T-helper 2 cell treated with Interferon-gamma antibody and Interleukin-4, amounts not matched to agents 5 μg/mL and 100 μg/mL, for 36 hours (primary cell): ENCODE measurements at places on chromosomes 12 and 14.

DNA sequence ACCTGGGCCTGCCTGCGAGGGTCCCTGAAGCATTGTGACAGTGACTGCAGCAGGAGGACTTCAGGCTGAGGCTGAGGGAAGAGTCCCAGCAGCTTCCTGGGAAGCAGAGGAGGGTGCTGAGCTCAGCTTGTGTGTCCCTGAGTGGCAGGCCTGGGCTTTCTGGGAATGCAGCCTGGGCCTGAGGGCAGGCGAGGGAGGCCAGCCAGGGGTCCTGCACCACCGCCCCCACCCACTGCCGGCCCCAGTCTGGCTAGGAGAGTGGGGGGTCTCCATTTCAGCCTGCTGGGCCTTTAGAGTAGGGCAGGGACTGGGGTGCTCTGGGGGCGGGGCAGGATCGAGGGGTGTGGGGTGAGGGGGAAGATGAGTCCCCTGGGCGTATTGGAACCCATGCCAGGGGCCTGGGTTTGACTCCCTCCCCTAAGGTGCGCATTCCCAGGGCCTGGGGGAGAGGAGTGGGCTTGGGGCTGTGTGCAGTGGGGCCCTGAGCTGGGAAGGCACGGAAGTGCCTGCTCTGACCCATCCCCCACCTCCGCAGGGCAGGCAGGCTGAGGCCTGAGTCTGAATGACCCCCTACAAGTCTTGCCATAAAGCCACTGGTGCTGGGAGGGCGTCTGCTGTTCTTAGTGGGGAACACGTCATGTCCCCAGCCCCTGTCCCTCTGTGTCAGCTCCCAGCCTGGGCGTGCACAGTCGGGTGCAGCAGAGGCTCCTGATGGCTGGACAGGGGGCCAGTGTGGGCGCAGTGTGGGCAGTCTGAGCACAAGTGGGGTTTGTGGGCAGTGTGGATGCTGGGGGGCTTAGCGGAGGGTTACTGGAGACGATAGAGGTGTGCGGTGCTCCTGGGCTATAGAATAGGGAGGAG lies 46.4 kb downstream of the KRT80 start:
- no peak for DNase-seq

DNA sequence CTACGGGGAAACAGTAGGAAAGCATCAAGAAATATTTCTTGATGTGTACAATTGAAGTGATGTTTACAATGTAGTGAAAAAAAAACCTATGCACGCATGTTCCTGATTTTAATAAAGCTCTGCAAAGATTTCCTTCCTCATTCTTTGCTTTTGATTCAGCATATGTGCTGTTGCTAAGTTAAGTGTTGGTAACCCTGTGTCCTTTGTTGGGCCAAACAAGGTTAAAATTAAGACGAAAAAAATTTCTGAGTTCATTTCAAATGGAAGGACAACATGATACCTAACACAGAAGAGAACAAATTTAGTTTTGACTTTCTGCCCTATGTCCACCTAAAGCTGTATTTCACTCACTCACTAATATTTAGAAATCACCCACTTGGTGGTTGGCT lies 62.8 kb downstream of the PPP2R5C start:
- DNase-seq = no peak

- DNase-seq = no peak
Observed at GRCh38 chr12:8886502-8887284, 27.6 kb upstream of the PHC1 start.

GRCh38 chr14:20356422-20356821 lies 13.0 kb downstream of the PARP2 start:
- no peak for DNase-seq

GRCh38 chr14:103209054-103209453 lies 85.8 kb downstream of the TNFAIP2 start:
- DNase-seq = no peak

DNA sequence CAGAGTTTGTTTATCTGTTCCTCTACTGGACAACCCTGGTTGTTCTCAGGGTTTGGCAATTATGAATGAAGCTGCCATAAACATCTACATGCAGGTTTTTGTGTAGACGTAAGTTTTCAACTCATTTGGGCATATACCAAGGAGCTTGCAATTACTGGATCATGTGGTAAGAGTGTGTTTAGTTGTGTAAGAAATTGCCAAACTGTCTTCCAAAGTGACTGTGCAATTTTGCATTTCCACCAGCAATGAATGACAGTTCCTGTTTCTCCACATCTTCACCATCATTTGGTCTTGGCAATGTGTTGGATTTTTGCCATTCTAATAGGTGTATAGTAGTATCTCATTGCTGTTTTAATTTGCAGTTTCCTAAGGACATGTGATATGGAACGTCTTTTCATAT lies 39.8 kb upstream of the FBXO33 start:
- DNase-seq = no peak

DNA sequence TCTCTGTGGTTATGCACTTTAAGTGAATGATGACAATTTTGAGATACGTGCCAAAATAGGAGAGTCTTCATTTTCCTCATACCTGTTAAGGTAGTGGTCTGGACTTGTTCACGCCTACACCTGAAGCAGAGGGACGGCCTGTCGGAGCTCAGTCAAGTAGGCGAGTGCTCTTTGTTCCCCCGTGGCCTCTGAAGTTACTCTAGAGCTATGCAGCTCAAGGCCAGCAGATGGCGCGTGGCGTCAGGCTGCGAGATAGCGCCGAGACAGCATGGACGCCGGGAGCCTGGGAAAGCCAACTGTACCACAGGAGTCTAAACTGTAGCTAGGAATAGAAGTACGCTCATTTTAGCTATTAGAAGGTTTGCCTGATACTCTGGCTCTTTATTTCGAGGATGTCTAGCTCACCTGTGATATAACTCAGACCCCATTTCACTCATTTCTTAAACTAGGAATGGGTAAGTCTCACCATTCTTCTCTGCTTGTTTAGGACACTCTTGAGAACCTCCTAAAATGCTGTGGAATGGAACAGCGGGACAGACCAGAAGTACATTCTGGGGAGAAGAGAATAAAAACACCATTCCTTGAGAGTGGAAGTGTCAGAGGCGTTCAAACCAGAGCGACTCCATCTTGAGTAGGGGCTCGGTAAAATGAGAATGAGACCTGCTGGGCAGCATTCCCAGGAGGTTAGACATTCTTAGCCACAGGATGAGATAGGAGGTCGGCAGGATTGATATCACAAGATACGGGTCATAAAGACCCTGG lies 267.4 kb upstream of the HMGA2 start:
- DNase-seq = peak; percentile 44

DNA sequence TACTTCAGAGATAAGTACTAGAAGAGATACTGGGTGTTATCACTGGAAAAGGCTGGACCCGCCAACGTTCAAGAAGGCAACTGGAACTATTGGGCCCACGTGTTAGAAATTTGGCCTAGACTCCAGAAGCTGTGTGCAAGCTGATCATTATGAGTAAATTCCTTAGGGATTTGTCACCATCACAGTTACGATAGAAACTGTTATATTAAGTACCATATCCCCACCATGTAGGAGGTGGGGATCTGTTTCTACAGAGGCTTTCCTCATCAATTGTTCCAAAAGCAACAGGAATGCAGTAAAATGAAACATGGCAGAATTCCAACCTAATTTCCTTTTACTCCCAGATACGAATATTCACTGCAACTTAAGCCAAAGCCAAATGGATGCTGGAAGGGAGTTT lies 170.7 kb downstream of the NOVA1 start:
- DNase-seq = no peak

- no peak for DNase-seq
Observed at GRCh38 chr14:104287301-104288009, 149.1 kb downstream of the KIF26A start.

DNA sequence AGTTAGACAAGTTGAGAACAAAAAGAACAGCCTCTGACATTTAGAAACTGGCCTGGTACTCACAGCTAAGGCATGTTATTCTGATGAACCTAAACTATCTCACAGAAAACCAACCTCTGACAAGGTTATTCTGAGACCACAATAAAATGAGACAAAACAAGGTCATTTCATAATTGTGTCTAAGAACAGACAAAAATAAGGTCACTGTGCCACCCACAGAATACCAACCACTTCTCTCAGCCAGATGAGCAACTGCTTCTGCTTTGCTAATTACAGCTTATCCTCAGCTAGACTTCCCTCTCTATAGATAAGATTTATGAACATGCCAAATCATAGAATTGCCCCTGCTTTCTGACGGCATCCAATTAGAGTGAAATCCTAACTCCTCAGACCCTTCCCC lies 52.2 kb upstream of the CRACR2A start:
- no peak for DNase-seq

DNA sequence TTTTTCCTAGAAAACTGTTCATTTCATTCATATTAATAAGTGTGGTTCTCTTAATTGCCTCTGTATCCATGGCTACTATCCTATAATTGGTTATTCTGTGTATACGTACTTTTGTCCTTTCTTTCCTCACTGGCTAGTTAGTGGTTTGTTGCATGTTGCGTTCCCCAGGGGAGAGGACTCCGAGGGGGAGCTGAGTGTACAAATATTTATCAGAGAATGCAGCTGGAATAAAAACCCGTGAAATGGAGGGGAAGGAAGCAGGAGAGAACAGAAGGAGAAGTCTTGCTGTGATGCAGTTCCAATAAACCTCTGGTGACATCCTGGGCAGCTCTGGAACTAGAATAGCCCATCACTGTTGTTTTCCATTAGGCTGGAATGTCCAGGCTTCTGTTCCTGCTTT lies 117.1 kb upstream of the RGS6 start:
- DNase-seq = no peak

DNA sequence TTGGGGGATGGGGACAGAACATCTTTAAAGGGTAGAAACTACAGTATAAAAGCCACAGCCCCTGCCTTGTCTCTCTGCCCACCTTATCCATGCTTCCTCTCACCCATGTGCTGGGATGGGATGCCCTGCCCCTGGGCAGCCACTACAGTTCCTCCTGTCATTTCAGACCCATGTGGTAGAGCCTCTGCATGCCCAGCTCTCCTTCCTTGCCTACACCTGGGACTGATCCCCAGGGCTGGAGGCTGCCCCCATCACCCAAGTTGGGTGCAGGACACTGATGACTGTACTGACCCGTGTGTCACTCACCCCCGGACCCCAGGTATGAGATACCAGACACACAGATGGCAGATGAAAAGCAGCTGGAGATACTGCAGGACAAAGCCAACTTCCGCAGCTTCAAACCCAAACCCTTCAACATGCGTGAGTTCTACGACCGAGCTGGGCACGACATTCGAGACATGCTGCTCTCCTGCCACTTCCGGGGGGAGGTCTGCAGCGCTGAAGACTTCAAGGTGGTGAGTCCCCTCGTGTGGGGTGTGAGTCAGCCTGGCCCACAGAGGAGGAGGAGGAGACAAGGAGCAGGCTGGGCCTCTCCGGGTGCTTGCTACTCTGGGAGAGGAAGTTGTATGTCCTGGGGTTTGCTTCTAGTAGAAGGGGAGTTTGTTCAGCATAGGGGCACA lies 2.2 kb downstream of the ASIC1 start:
- peak; percentile 62 for DNase-seq

- DNase-seq = no peak
Observed at GRCh38 chr12:71890475-71890874, 48.2 kb upstream of the TPH2 start.

DNA sequence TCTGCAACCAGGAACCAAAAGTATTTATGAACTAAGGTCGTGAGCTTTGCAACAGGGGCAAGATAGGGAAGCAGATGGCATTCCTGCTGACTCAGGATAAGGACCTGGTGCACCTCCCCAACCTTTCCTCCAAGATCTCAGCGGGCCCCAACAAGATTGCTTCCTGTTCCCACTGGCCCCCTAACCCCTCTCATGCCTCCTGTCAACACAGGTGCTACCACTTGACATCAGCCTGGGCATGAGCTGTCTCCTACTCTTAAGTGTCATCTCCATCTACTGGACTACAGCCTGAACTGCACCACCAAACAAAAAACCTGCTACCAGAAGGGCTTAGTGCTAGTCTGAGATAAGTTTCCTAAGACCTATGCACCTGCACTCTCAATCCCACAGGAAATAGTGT lies 32.7 kb downstream of the MED6 start:
- DNase-seq = peak; percentile 8

DNA sequence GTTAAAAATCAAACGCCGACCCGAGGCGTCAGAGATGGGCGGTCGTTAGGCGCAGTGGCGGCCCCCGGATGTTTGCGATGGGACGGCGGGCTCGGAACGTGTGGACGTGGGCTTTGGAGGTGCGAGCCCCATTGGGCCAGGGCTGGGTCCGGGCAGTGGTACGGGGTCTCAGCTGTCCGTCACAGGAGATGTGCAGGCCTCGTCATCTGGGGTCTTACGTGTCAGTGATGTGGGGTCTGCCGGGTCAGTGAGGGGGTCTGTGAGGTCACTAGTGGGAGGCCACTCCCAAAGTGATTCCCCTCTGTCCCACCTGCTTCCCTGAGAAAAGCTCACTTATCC lies 21.6 kb upstream of the CHFR start:
- DNase-seq = no peak

DNA sequence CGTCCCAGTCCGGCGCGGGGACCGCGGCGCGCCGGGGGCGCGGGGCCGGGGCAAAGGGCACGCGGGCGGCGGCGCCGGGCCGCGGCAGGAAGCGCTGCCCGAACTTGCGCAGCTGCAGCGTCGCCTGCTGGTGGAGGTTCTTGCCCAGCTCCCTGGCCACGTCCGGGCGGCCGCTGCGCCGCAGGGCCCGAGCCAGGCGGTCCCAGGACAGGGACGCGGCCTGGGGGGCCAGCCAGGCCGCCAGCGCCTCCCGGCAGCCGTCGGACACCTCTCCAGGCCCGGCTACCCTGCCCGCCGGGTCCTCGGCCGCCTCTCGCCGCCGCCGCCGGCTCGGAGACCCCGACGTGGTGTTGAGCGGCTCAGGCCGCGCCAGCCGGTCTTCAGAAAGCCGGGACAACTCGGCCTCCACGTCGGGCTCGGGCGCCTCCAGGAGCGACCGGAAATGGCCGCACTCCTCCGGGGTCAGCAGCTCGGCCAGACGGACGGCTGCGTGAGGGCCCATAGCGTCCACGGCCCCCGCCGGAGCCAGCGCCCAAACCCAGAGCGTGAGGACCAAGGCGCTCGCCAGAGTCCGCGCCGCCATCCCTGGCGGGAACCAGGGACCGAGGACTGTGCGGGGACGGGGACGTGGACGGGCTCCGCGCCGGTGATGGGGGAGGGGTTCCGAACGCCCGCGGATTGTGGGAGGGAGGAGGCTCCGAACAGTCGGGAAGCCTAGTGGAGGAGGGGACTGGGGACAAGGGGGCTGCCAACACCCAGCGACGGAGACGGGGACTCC lies 34.0 kb downstream of the FIGNL2 start:
- DNase-seq = peak; percentile 72

GRCh38 chr12:3921526-3921925 lies 48.3 kb upstream of the PARP11 start:
- no peak for DNase-seq

- no peak for DNase-seq
Observed at GRCh38 chr12:60014436-60014835, 418.6 kb downstream of the SLC16A7 start.

DNA sequence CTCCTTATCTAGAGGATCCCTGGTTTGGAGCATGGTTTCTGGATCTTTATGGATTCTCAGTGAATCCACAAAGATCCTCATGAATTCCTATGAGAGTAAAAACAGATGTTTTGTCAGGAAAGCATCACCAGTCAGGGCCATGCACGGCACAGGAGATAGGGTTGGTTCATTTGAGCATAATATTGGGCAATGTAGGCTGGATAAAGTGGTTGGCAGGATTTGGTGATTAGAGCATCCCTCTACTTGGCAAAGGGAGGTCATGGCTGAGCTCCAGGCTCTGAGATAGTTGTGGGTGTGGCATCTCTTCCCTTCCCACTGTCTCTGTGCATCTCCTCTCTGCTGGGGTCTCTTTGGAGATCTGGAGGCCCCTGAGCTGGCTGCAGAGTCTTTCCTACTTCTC lies 149.8 kb downstream of the DACT1 start:
- DNase-seq = no peak

GRCh38 chr14:23114669-23115038 lies 4.4 kb downstream of the CEBPE start:
- no peak for DNase-seq
